ENCODE measurements at places on chromosomes 13 and 19.
A peak's percentile ranks its signal among the peaks of the same experiment; 100 is the strongest.

DNA sequence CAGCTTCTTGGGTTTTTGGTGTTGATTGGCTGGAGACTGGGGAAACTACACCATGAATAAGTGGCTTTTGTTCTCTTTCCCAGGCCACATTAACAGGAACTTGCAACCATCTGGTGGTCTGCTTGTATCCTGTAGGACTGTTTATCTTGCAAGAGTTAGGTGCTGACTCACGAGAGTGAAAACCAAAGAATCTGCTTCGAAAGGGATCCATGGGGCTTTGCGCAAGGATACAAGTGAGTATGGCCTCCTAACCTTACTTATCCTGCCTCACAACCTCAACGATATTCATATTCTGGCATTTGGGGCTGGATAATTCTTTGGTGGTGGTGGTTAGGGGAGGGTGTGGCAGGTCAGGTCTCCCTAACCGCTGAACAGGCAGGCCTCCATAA lies 4.7 kb upstream of the SIGLECL1 start:
- peak; percentile 91 for DNase-seq

DNA sequence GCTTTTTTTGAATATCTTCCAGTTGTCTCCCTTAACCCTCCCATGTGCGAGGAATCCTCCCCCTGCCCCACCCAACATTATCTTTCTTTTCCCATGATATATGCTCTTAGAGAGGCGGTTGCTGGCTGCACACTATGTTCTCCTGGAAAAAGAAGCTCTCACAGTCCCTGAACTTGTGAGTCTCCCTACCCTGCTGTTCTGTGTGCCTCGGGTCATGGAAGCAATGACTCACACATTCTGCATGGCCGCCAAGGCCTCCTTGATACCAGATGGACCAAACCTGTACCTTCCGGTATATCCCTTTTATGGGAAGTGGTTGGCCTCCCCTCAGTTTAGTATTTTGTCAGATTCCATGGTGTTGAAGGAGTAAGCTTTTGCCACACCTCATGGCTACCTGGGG lies 705.4 kb downstream of the SLITRK6 start:
- no peak for DNase-seq

- DNase-seq, result no peak
Measured at GRCh38 chr13:33767140-33767539, 50.8 kb upstream of the RFC3 start.

- no peak for DNase-seq
Measured at GRCh38 chr19:11265785-11266236, 3.5 kb upstream of the DOCK6 start.

DNA sequence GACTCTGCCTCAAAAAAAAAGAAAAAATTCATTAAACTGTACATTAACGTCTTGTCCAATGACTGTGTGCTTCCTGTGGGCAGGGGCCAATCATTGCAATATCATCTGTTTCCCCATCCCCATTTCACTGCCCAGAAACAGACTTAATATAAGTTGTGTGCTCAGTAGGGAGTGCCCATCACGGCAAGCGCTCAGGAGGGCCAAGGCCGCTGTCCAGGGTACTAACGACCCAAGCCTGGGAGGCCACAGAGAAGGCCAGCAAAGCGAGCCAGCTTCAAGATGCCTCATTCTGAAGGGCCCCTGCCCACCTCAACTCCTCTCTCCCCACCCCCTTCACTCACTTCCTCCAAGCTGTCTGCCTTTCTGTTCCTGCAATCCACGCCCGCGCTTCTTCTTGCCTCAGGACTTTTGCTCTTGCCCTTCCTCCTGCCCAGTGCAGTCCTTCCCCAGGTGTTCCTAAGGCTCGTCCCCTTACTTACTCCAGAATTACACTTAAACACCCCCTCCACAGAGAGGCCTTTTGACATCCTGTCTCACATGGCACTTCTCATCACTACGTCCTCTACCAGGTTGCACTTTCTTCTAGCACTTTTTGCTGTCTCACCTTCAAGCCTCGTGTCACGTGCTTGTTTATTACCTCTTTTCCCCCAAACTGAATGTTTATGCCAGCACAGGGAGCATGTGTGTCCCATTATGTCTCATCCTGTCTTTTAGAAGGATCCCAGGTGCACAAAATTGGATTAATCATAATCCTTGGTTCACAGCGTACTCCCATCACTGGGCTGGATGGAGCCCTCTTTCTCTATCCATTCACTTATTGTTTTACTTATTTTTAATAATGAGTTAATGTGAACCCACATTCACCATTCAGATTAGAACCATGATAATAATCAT lies 11.3 kb upstream of the POU2F2 start:
- no peak for DNase-seq

GRCh38 chr19:14004619-14005348 lies 1.3 kb downstream of the RFX1 start:
- DNase-seq, result no peak

DNA sequence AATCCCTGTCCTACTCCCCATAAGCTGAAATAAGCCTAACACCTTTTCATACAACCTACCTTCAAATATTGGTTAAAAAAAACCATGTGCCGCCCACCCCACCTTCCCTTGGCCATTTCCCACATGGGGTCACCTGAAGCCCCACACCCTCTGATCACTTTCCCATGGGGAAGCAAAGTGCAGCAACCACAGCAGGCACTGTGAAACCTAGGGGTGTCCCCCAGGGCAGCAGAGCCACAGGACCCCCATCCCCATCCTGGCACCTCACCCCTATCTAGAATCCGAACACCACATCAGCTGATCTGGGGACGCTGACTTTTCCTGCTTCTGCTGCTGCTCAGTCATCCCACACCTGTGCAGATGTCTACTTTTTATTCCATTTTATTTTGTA lies 19.9 kb downstream of the CEACAM21 start:
- DNase-seq, result no peak

GRCh38 chr19:46766569-46767317 lies 20.5 kb upstream of the STRN4 start:
- no peak for DNase-seq

DNA sequence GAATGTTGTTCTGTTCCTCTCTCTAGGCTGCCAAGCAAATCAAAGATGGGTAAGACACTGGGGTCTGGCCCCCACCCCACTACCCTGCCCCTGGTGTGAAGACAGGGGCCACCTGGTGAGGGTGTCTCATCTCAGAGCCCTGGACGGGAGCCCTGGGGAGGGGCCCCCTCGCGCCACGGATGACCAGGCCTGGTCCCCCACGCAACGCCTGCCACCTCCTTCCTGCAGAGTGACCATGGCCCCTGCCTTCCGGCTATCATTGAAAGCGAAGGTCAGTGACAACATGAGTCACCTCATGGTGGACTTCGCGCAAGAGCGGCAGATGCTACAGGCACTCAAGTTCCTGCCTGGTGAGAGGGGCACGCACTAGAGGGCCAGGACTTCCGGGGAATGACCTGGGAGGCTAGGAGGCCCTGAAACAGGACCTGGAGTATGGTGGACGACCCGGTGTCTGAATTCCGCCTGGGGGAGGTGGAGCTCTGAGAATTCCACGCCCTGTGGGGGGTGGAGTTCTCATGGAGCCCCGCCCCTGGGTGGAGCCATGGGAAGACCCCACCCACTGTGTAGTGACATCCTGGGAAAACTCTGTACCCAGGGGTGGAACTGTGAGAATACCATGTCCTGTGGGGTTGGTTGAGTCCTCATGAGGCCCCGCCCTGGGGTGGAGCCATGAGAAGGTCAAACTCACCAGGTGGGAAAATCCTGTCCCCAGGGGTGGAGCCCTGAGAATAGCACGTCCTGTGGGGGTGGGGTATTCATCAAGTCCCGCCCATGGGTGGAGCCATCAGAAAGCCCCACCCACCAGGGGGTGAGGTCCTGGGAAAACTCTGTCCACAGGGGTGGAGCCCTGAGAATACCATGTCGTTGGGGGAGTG lies 6.1 kb downstream of the FSD1 start:
- no peak for DNase-seq

DNA sequence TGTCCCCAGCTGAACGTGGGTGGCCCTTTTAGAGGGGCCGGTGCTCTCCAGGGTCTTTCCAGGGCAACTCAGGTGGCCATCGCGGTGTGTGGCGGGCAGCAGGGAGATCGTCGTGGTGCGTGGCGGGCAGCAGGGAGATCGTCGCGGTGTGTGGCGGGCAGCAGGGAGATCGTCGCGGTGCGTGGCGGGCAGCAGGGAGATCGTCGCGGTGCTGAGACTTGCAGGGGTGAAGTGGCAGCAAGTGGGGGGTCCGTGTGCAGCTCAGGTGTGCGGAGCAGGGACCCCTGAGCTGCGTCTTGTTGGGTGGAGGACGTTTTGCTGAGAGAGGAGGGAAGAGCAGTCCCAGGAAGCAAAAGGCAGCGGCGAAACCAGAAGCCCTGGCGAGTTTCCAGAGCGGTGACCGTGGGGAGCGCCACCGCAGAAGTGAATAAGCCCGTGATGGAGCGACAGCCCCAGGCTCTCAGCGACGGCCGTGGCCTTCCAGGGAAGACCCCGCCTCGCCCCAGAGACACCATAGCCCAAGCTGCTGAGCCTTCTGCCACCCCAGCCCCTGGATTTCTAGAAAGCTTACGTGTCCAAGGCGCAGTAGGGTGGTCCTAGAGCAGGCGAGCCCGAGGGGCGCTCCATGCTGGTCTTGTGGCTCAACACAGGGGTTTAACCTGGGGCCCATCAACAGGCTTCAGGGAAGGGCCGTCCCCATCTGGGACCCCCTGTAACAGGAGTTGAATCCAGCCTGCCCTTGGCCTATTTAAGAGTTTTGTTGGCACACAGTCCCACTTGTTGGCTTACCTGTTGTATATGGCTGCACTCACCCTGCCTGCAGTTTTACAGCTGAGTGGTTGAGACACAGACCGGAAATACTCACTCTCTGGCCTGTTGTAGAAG lies 5.4 kb downstream of the NCLN start:
- DNase-seq, result no peak

- DNase-seq, result no peak
Measured at GRCh38 chr19:19610376-19611202, 7.9 kb downstream of the PBX4 start.

- DNase-seq, result peak; percentile 56
Measured at GRCh38 chr13:102597029-102597961, 509 bp downstream of the TPP2 start.

DNA sequence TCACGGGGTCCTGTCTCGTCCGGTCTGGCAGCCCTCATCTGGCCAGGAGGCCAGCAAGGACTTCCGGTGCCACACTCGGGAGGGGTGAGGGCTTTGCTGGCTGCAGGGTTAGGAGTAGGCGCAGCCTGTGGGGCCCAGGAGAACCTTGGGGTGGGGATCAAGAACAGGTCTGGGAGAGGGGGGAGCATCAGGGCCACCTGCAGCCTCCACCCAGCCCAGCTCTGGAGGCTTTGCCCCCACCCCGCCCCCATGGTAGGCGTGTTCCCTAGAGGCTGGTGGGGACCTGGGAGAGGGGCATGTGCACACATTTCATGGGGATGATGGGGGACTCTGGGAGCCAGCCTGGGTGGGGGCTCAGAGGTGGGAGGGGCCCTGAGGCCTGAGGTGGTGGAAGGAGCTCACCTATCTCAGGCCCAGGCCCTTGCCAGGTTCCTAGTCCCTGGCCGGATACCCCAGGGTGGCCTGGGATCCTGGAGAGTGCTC lies 23.3 kb downstream of the WTIP start:
- DNase-seq, result no peak

GRCh38 chr19:2812414-2813234 lies 7.0 kb upstream of the ZNF554 start:
- DNase-seq, result no peak

- no peak for DNase-seq
Measured at GRCh38 chr19:48813123-48813913, 2.5 kb upstream of the BCAT2 start.

DNA sequence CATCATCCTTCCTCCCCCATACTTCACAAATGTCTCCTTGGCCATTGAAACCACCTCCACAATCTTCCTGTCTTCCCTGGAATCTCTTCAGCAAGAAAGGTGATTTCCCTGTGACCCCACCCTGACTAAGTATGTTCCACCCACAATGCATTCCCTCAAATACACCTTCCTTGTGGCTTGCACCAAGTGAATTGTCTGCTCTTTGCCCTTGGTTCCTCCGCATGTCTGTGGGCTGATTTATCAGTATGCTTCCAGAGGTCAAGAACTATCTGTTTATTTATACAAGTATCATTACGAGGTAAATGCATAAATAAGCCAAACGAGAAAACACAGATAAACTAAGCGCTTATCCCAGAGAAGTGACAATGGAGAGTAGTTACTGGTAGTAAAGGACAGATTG lies 45.4 kb upstream of the POMP start:
- no peak for DNase-seq

GRCh38 chr13:30396434-30397075 lies 25.7 kb upstream of the UBE2L5 start:
- DNase-seq, result no peak

DNA sequence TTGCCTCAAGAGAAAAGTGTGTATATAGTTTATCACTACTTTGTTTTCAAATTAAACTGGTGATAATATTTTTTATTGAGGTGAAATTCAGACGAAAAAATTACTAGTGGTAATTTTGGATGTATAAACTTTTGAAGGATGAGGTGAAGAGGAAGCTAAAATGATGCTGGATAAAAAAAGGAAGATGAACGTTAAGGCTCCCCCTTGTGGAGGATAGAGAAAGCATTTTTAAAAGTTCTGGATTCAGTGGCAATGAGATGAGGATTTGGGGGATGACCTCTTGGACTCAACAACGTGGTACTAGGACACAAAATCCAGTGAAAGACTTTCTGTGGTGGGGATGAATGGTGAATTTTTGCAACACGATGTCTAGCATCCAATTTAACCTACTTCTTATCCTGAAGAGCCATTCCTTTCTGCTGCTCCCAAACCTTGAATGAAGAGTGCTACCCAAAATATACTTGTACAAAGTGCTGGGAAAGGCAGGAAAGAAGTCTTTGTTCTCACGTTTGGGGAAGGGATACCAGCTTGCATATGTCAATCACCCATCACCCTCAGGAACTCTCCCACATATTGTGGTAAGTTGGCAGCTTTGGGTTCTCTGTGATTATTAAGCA lies 7.3 kb upstream of the SIGLEC5 start:
- no peak for DNase-seq

DNA sequence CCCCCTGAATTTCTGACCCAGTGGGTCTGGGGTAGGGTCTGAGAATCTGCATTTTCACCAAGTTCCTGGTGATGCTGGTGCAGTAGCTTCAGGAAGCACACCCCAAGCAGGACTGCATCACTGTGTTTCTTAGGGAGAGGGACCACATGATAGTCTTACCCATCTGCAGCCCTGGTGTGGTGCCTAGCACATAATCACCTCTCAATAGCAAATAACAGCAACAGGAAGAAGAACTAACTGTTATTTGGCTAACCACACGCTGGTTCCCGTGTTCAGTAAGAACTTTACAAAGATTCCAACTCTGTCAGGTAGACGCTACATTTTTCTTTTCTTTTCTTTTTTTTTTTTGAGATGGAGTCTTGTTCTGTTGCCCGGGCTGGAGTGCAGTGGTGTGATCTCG lies 41.9 kb upstream of the SPATA13 start:
- DNase-seq, result no peak

Measured in GDM1 (cell line).